Activated CD4-positive, alpha-beta T cell treated with anti-CD3 and anti-CD28 coated beads for 48 hours (primary cell): ENCODE measurements at places on chromosomes 6 and 20.

DNA sequence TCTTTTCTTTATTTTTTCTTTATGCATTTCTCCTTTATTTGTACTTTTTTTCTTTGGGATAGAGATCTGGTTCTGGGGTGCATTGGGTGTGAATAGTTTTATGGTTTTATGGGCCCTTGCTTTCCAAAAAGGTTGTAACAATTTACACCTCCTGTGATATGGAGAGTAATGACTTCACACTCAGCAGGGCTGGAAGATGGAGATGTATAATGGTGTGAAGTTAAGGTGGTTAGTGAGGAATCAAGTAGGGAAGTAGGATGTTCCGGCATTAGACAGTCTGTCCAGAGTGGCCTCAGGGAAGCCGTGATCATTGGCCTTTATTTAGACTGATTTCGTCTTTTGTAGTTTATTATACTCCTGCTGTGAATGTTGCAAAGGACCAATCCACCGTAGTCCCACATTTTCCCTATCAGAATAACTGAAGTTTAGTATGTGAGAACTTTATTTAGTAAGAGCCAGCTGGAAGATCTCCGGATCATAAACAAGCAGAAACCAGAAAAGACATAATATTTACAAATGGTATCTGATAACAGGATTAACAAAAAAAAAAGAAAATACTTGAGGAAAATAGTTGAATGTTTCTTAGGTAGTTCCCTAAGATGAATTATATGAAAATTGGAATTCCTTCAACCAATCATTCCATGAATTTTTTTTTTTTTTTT, 255.5 kb downstream of the TBC1D7 start:
- no peak for DNase-seq

DNA sequence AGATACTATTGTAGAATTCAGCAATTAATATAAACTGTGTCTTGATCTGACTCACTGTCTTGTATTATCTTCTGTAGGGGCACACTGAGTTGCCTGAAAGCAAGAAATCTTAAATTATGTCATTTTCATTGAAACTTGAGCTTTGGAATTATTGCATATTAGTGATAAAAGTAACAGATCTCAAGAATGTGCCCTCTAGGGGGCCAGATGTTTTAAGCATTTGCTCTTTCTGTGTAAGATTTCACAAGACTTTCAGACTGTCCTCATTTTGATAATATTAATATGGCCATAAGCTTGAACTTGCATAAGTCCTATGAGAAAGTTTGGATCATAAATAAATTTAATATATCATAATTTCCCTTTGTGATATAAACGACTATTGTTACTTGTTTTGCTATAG, 55.5 kb upstream of the MYO6 start:
- no peak for DNase-seq

GRCh38 chr6:162999575-163000285, 272.0 kb downstream of the PACRG start:
- no peak for DNase-seq

DNA sequence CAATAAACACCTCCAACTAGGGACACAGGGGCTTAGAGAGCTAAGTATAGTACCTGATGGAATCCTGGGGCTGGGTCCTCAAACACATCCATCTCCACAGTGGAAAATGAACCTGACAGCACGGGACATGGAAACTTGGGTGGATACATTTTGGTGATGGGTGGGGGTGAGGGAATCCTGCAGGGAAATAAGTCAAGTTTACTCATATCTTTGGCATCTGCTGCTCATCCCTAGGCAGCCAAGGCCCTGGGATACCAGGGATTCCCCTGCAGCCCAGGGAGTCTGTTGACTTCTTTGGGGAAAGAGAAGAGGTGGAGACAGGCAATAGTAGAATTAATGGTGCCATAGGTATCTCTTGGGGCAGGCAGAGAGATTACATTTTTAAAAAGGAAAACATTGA, 6.6 kb downstream of the APOBEC2 start:
- no peak for DNase-seq
